ENCODE measurements at places on chromosomes 16 and 17. TPM values are rescaled to one million over a fixed set of nuclear protein-coding genes. Genes with fewer than 3 reads are reported as not detected.
A peak's percentile ranks its signal among the peaks of the same experiment; 100 is the strongest.

DNA sequence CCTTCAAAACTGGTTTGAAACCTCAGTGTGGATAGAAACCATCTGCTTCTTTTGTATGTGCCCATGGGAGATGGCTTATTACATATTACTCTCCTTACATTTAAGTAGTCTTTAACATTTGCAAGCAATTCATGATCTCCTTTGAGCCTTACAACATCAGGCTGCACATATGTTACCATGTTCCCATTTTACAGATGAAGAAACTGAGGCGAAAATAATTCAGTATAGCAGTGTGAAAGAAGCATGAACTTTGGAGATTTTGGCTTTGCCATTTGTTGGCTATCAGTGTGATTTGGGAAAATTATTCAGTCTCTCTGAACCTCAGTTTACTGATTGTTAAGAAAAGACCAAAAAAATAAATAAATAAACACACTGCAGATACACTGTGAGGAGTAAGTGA lies 15.7 kb downstream of the GNAO1 start:
- H3K27ac ChIP-seq, result no peak overlapping the region
- no peaks in the 10 kb centered on the region for H3K27me3 ChIP-seq
- no peak overlapping the region for H3K4me3 ChIP-seq
- no peaks in the 10 kb centered on the region for H3K36me3 ChIP-seq
- peaks cover 13% of the 10 kb centered on the region for H3K4me1 ChIP-seq

DNA sequence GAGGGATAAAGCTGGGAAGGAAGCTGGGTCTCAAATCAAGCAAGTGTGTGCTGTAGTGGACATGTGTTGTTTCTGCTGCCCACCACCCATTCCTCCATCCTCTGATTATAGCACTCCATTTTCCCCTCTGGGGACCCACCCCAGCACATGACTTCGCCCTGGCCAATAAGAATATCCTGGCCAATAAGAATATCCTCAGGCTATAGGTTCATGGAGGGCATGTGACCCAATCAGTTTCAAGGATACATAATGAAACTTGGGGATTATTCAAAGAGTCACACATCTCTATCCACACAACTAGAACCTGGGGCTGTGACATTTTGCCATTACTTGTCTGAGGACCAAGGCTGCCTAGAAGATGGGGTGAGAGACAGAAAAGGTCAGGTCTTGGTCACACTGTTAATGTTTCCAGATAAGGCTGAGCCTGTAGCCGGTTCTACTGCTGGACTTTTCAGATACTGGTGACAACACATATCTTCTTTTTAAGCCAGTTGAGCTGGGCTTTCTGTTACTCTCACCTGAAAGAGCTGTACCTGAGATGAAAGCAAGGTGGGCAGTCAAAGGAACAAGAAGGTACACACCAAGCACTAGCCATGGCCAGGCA lies 33.7 kb downstream of the MYO18A start:
- H3K27me3 ChIP-seq, result no peaks in the 10 kb centered on the region
- H3K36me3 ChIP-seq, result no peaks in the 10 kb centered on the region
- no peak overlapping the region for H3K4me3 ChIP-seq
- DNase-seq, result no peak
- peak overlapping the region; percentile 25 for H3K27ac ChIP-seq

The CACNA1H gene
- 12.0 TPM for total RNA-seq

GRCh38 chr17:82014432-82014831 lies 8.2 kb downstream of the CENPX start:
- no peak overlapping the region for H3K4me3 ChIP-seq
- DNase-seq, result no peak
- H3K4me1 ChIP-seq, result peaks cover 4% of the 10 kb centered on the region
- H3K27ac ChIP-seq, result no peak overlapping the region
- H3K27me3 ChIP-seq, result no peaks in the 10 kb centered on the region
- peaks cover 69% of the 10 kb centered on the region for H3K36me3 ChIP-seq

- DNase-seq, result no peak
- H3K27me3 ChIP-seq, result no peaks in the 10 kb centered on the region
- no peak overlapping the region for H3K4me3 ChIP-seq
- no peak overlapping the region for H3K27ac ChIP-seq
- no peaks in the 10 kb centered on the region for H3K36me3 ChIP-seq
Observed at GRCh38 chr16:85463672-85464382, 149.3 kb upstream of the GSE1 start.

The PABPN1L gene
- total RNA-seq, result not detected

DNA sequence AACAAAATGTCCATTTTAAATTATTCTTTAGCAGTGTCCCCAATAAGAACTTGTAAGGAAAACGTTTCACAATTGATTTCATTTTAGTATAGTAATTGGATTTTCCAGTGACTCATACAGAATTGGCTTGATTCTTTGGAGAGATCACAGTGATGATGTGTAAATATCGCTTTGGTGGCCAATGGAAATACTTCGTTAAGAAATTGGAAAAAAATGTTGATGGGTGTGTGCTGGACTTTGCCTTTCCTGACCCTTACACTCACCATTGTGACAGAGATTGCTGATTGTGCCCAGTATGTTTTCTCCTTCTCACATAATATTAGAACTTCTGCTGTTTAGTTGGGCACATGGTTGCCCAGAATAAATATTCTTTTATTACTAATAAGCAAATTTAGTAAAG lies 7.4 kb upstream of the EFCAB13 start:
- peak overlapping the region; percentile 30 for H3K27ac ChIP-seq
- peaks cover 4% of the 10 kb centered on the region for H3K36me3 ChIP-seq
- H3K4me3 ChIP-seq, result no peak overlapping the region
- H3K27me3 ChIP-seq, result no peaks in the 10 kb centered on the region

- H3K27ac ChIP-seq, result no peak overlapping the region
- H3K4me1 ChIP-seq, result no peaks in the 10 kb centered on the region
- H3K27me3 ChIP-seq, result peaks cover 1% of the 10 kb centered on the region
- DNase-seq, result no peak
- no peak overlapping the region for H3K4me3 ChIP-seq
Observed at GRCh38 chr16:814974-815373, 14.4 kb upstream of the GNG13 start.

- H3K27me3 ChIP-seq, result no peaks in the 10 kb centered on the region
- no peaks in the 10 kb centered on the region for H3K36me3 ChIP-seq
- H3K4me3 ChIP-seq, result no peak overlapping the region
- no peak for DNase-seq
Observed at GRCh38 chr17:7068268-7068667, 11.8 kb downstream of the CLEC10A start.

GRCh38 chr16:66886914-66887313 lies 6.6 kb downstream of the PDP2 start:
- H3K27me3 ChIP-seq, result no peaks in the 10 kb centered on the region
- H3K4me3 ChIP-seq, result no peak overlapping the region
- H3K4me1 ChIP-seq, result peaks cover 5% of the 10 kb centered on the region
- no peak overlapping the region for H3K27ac ChIP-seq

The TP53TG3C gene
- 1.8 TPM for total RNA-seq

- DNase-seq, result no peak
- H3K4me3 ChIP-seq, result no peak overlapping the region
- H3K4me1 ChIP-seq, result peaks cover 71% of the 10 kb centered on the region
- H3K36me3 ChIP-seq, result peaks cover 6% of the 10 kb centered on the region
- H3K27me3 ChIP-seq, result no peaks in the 10 kb centered on the region
Observed at GRCh38 chr17:3887804-3888203, 5.0 kb downstream of the CAMKK1 start.

DNA sequence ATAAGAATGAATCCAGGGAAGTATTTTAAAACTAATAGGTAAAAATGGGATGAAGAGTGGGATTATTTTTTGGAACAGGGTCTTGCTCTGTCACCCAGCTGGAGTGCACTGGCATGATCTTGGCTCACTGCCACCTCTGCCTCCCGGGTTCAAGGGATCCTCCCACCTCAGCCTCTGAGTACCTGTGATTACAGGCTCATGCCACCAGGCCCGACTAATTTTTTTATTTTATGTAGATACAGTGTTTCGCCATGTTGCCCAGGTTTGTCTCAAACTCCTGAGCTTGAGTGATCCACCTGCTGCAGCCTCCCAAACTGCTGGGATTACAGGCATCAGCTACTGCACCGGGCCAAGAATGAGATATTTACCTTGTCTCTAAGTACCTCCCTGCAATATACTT lies 22.1 kb downstream of the NSMCE1 start:
- peaks cover 18% of the 10 kb centered on the region for H3K4me1 ChIP-seq
- no peaks in the 10 kb centered on the region for H3K27me3 ChIP-seq
- H3K27ac ChIP-seq, result no peak overlapping the region
- H3K36me3 ChIP-seq, result no peaks in the 10 kb centered on the region
- no peak overlapping the region for H3K4me3 ChIP-seq

The KIFC3 gene
- 53.9 TPM for total RNA-seq

DNA sequence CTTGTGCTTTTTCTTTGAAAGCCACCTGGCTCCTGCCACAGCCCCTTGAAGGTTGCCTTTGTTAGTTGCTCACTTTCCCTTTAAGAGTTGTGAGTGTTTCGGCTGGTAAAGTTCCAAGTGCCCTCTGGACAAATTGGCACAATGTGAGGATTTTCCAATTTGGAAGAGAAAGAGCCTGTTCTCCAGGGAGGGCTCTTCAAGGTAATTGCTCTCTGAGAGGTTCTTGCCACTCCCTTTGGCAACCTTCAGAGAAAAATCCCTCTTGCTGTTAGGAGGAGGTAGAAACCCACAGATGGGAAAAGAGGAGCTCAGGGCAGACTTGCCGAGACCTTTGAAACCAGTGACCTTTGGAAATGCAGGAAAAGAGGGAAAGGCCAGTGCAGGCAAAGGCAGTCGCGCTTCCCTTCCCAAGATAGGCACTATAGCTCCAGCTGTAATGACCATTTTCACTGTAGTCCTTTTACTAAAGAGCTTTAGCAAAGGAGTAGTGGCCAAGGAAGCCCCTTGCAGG lies 49.0 kb upstream of the AKAP1 start:
- no peaks in the 10 kb centered on the region for H3K36me3 ChIP-seq
- peak overlapping the region; percentile 47 for H3K27ac ChIP-seq
- DNase-seq, result no peak
- H3K27me3 ChIP-seq, result no peaks in the 10 kb centered on the region

The SEPTIN1 gene
- 3.6 TPM for total RNA-seq

The EEF2K gene
- 43.2 TPM for total RNA-seq

DNA sequence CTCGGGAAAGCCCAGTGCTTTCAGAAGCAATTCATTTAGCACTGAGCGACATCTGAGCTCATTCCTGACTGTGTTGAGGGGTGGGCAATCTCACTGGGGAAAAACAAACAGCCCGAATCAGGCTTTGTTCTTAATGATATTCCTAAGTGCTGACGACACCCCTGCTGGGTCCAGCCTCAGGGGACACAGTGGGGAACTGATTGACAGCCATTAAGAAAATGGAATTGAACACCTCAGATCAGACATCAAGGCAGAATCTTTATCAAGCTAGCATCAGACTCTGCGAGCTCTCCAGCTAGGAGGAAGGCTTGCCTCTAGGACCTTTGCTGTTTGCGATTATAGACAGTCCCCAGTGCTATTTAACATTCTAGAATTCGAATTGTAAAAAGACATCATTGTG lies 22.5 kb upstream of the LYRM9 start:
- no peak overlapping the region for H3K27ac ChIP-seq
- no peaks in the 10 kb centered on the region for H3K27me3 ChIP-seq
- no peak for DNase-seq
- H3K4me1 ChIP-seq, result no peaks in the 10 kb centered on the region
- no peak overlapping the region for H3K4me3 ChIP-seq
- H3K36me3 ChIP-seq, result no peaks in the 10 kb centered on the region

GRCh38 chr17:37067555-37068111 lies 118.9 kb downstream of the AATF start:
- peak overlapping the region; percentile 24 for H3K27ac ChIP-seq
- H3K27me3 ChIP-seq, result no peaks in the 10 kb centered on the region
- DNase-seq, result no peak
- H3K36me3 ChIP-seq, result no peaks in the 10 kb centered on the region
- peaks cover 3% of the 10 kb centered on the region for H3K4me1 ChIP-seq
- H3K4me3 ChIP-seq, result no peak overlapping the region

The MYH13 gene
- not detected for total RNA-seq

DNA sequence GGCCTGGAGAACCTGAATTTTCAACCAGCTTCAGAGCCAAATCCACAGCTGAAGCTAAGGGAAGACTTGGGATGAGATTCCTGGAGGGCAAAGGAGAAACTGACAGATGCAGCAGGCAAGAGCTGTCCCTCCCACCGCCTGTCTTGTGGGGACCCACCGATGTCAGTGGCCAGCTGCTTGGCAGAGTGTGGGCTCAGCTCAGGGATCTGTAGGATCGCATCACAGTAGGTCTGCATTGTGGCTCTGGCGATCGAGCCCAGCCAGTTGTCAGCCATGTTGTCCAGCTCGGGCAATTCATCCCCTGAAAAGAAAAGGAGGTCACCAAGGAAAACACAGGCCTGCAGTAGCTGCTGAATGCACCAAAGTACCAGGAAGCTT lies 60.8 kb downstream of the COG7 start:
- no peaks in the 10 kb centered on the region for H3K27me3 ChIP-seq
- H3K27ac ChIP-seq, result no peak overlapping the region
- H3K36me3 ChIP-seq, result peaks cover 97% of the 10 kb centered on the region
- H3K4me1 ChIP-seq, result no peaks in the 10 kb centered on the region
- H3K4me3 ChIP-seq, result no peak overlapping the region
- no peak for DNase-seq

GRCh38 chr17:50818261-50818660 lies 17.1 kb upstream of the WFIKKN2 start:
- H3K4me1 ChIP-seq, result peaks cover 10% of the 10 kb centered on the region
- no peak overlapping the region for H3K4me3 ChIP-seq
- DNase-seq, result no peak

GRCh38 chr17:2123375-2124251 lies 68.7 kb downstream of the HIC1 start:
- peaks cover 17% of the 10 kb centered on the region for H3K4me1 ChIP-seq
- H3K27me3 ChIP-seq, result no peaks in the 10 kb centered on the region
- H3K4me3 ChIP-seq, result no peak overlapping the region
- H3K27ac ChIP-seq, result peak overlapping the region; percentile 78
- no peaks in the 10 kb centered on the region for H3K36me3 ChIP-seq

- no peak for DNase-seq
- H3K36me3 ChIP-seq, result no peaks in the 10 kb centered on the region
- no peaks in the 10 kb centered on the region for H3K4me1 ChIP-seq
- no peak overlapping the region for H3K4me3 ChIP-seq
Observed at GRCh38 chr17:62876063-62876462, 67.9 kb upstream of the MARCHF10 start.

The SULT1A2 gene
- 11.8 TPM for total RNA-seq

The SYT17 gene
- total RNA-seq, result 17.1 TPM

GRCh38 chr17:31581491-31581890 lies 190.0 kb downstream of the RAB11FIP4 start:
- no peaks in the 10 kb centered on the region for H3K27me3 ChIP-seq
- DNase-seq, result no peak
- peak overlapping the region; percentile 78 for H3K27ac ChIP-seq

DNA sequence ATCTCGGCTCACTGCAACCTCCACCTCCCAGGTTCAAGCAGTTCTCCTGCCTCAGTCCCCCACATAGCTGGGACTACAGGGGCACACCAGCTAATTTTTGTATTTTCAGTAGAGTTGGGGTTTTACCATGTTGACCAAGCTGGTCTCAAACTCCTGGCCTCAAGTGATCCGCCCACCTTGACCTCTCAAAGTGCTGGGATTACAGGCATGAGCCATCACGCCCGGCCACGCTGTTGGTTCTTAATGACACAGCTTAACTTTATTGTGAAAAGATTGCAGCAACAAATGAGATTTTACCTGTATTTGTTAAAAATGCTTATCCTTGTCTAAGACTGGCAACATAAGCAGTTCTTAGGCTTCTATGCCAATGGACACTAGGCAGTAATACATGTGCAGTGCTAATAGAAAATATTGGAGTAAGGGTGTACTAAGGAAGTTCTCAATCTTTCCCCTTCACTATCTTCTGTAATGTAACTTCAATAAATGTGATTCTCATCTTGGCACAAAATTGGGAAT lies 2.9 kb downstream of the UBB start:
- peaks cover 21% of the 10 kb centered on the region for H3K4me1 ChIP-seq
- H3K4me3 ChIP-seq, result no peak overlapping the region
- no peaks in the 10 kb centered on the region for H3K36me3 ChIP-seq
- no peak overlapping the region for H3K27ac ChIP-seq
- no peak for DNase-seq
- no peaks in the 10 kb centered on the region for H3K27me3 ChIP-seq

All from tibial nerve (tissue), 4 donors.